LNCaP clone FGC (cell line): ENCODE measurements at places on chromosomes 12 and 14.

GRCh38 chr14:61503167-61503801, 181.9 kb downstream of the PRKCH start:
- no peak for DNase-seq

- no peak for DNase-seq
These were observed 68.1 kb downstream of the NUAK1 start for GRCh38 chr12:106070611-106071010.

DNA sequence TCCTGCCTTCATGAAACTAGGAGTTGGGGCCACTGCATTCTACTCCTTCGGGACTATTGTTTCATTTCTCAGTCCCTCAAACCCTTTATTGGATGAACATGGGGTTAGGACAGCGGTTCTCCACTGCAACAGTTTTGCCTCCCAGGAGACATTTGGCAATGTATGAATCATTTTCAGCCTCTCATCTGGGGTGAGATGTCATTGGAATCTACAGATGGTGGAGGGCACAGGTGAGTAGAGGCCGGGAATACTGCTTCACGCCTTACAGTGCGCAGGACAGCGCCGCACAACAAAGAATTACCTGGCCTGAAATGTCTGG, 649 bp upstream of the GNPNAT1 start:
- no peak for DNase-seq

GRCh38 chr14:21136024-21136423, 19.8 kb downstream of the OR5AU1 start:
- DNase-seq, result no peak

GRCh38 chr14:71399057-71399487, 491.8 kb downstream of the PCNX1 start:
- DNase-seq, result no peak

DNA sequence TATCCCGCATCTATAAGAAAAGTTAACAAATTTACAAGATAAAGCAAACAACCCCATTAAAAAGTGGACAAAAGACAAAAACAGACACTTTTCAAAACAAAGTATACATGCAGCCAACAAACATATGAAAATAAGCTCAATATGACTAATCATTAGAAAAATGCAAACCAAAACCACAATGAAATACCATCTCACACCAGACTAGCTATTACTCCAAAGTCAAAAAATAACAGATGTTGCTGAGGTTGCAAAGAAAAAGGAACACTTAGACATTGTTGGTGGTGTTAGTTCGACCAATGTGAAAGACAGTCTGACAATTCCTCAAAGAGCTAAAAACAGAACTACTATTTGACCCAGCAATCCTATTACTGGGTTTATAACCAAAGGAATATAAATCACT, 968.6 kb upstream of the USP15 start:
- no peak for DNase-seq

DNA sequence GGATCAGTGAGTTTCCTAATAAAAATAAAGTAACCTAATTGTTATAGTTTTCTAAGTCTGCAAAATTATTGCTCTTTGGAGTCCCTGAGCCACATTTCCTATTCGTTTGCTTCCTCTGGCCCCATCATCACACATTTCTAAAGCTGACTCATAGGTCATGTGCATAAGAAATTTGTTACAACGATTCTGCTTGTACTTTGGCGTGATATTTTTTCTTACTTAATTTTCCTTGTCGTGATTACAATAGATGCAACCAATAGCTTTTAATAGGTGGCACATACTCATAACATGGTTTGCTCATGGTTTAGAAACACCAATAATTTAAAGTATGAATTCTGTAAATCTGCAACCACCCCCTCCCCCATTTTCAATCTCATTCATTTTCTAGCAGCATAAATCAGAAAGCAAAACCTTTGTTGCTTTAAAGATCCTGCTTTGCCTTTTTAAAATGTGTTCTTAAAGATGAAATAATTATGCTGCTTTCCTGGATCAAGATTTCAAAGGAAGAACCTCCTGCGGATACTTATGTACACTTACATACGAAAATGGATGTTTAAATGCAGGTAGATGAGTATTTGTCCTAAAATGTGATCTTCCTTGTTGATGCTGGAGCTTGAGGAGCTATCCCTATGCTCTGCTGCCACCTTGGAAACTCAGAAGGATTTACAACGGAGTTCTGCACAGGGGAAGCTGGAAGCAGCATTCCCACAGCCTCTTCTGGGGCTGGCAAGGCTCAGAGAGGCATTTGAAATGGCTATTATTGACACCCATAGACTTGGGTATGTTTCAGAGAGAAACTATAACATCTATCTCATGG, 1.7 kb upstream of the FLRT2 start:
- DNase-seq, result peak; percentile 52

GRCh38 chr14:68865542-68865941, 72.7 kb upstream of the ZFP36L1 start:
- no peak for DNase-seq

GRCh38 chr12:83642205-83642604, 955.5 kb downstream of the TMTC2 start:
- no peak for DNase-seq

GRCh38 chr12:97559267-97559666, 96.7 kb downstream of the RMST start:
- DNase-seq, result no peak

DNA sequence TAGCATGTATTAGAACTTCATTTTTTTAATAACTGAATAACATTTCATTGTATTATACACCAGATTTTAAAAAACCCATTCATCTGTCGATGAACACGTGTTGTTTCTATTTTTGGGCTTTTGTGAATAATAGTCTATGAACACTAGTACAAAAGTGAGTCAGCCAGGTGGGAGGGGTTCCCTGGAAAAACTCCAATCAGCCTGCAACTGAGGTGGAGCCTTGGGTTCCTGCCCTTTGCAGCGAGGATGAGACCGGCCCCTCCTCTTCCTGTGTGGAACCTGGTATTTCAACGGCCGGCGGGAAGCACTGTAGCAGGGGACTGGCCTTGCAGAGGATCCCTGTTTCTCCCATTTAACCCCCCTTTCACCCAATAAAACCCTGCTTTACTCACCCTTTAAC, 56.1 kb downstream of the LMNTD1 start:
- DNase-seq, result no peak

DNA sequence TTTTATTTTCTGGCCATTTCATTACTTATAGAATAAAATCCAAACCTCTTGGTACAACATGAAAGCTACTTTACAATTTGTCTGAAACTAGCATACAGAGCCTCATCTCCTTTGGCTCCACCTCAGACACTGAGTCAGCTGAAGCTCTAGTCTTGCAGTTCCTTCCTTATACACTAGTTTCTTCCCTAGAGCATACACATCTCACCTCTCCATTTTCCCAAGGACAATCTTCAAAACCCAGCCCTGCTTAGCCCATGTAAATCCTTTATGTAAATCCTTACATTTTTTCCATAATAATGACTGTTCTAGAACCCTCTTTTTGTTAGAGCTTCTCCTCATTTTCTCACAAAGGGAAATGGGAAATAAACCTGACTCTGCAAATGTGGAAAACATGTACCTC, 463.4 kb downstream of the SLC16A7 start:
- no peak for DNase-seq

DNA sequence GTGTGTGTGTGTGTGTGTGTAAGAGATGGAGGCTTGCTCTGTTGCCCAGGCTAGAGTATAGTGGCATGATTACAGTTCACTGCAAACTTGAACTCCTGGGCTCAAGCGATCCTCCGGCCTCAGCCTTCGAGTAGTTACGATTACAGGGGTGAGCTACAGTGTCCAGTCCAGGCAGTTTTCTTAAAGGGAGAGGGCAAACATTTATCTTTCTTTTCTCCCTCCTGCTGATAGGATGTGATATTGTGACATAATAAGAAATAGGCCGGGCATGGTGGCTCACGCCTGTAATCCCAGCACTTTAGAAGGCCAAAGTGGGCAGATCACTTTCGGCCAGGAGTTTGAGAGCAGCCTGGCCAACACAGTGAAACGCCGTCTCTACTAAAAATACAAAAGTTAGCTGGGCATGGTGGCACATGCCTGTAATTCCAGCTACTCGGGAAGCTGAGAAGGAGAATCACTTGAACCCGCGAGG, 31.8 kb upstream of the CLIP1 start:
- DNase-seq, result no peak

DNA sequence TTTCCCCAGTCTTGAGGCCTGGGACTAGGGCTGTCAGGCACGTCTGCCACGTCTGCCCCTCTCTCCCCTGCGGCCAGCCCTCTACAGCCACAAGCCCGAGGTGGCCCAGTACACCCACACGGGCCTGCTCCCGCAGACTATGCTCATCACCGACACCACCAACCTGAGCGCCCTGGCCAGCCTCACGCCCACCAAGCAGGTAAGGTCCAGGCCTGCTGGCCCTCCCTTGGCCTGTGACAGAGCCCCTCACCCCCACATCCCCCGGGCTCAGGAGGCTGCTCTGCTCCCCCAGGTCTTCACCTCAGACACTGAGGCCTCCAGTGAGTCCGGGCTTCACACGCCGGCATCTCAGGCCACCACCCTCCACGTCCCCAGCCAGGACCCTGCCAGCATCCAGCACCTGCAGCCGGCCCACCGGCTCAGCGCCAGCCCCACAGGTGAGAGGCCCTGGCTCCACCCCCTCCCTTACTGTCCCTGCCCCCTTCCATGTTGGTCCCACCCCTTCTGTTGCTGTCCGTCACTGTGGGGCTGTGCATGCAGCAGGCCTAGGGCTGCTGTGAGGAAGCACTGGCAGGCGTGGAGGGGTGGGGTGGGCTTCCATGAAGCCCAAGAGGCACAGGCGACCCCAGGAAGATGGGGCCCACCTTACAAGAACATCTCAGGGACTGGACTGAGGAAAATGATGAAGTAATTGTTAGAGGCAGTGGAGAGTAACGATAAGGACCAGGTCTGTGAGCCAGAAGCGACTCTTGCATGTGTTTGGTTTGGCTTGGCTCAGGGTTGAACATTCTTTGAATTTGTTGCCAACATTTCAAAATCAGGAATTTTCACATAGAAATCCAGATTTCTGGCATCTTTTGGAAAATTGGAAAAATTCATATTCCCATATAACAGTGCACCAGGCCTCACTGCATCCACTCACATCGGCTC, 16.8 kb downstream of the C12orf43 start:
- DNase-seq, result no peak

DNA sequence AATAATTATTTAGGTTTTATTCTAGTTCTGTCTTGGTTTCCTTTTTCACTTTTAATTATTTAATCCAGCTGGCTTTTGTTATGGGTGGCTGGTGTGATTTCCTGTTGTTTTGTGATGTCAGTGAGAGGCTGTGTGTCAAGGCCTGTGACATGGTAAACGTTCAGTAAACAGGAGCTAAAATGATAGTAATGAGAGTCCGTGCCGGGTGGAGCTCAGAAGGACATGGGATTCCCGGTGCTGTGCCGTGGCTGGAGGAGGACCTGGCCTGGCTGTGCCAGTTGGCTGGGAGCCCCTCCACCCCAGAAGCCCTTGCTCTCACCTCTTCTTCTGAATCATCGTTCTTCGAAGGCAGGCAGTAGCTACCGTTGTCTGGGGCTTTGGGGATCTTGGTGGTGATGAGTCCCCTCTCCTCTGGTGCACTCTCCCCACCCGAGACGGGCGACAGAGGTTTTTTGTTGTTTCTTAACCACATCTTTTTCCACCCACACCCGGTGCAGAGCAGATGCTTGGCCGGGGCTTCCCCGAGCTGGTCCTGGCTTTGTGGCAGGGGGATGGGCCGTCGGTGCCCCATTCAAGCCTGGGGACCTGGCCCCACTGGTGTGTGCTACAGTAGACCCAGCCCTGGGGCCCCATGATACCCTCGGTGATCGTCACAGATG, 29.1 kb downstream of the SH2B3 start:
- no peak for DNase-seq

DNA sequence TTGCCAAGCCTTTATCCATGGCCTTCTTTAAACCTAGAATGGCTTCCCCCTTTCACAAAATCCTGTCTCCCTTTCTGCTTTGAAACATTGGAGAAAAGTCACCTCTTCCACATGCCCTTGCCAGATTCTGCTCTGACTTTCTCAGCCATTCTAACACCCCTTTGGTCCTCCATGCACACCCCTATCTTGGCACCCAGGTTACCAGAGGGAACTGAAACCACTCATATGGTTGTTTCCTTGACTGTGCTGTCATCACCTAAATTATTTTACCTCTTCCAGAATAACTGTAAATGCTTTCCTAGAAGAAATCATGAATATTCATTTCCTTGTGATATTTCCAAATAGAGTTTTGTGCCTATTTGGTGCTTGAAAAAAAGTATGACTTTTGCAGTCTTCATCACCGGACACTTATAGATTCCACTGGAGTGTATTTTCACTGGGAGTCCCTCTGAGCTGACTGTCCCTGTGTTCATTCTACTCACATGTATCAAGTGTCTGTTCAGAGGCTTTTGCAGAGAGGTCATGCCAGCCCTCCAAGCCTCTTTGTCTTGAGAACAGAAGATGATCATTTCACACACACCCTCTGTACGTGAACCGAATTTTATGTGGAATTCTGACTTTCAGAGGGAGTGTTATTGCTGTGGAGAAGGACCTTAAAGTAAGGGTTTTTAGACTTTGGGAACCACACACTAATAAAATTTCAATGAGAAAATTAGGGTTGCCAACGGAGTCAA, 74.1 kb downstream of the PLXNC1 start:
- DNase-seq, result no peak

- DNase-seq, result peak; percentile 23
These were observed 72.4 kb downstream of the TTC9 start for GRCh38 chr14:70714055-70714550.

- DNase-seq, result peak; percentile 50
These were observed 38.6 kb downstream of the MGST1 start for GRCh38 chr12:16385782-16386646.

- no peak for DNase-seq
These were observed 64.1 kb downstream of the ANO4 start for GRCh38 chr12:100858656-100859055.

GRCh38 chr12:4151362-4152121, 122.0 kb upstream of the CCND2 start:
- DNase-seq, result no peak

- DNase-seq, result no peak
These were observed 71.9 kb upstream of the METAP2 start for GRCh38 chr12:95402096-95402495.

DNA sequence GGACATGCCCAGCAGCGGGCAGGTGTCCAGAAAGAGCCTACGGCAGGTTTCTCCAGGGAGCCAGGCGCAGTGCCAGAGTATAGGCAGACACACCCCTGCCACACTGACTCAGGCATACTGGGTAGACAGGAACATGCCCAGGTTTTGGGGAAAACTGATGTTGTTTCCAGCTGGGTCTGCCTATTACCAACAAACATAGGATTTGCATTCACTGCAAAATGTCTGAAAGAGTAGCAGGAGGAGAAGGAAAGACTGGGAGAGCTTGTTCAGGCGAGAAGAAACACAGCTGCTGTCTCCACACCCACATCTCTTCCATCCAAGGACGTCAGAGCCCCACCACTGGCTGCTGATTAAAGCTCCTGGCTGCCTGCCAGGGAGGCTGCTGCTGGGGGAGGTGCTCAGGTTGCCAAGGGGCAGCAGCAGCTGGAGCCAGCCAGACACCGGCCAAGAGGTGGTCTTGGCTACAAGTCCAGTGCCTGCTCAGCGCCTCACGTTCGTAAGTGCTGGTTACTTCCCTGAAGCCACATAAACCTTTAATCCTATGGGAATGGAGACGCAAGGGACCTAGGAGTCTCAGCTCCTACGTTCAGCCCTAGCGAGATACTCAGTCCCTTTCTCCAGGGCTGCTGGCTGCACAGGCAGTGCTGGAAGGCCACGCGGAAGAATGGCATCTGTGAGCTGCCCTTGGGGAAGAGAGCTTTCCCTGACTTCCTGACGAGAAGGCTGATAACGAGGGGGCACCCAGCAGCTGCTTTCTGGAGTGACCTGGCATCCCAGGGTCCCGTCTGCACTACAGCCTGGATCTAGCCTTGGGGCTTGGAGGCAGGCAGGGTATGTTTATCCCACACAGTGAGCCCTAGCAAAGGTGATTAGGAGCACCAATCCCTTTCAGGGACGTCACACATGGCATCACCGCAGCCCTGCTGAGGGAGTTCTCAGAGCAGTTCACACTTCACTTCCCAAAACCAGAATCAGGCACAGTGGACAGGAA, 58.1 kb downstream of the PLEKHG3 start:
- peak; percentile 72 for DNase-seq
